Left lung (tissue), 14 donors: ENCODE measurements at places on chromosomes 2 and 18. TPM values are rescaled to one million over a fixed set of nuclear protein-coding genes. Genes with fewer than 3 reads are reported as not detected.

Gene MAP2
- total RNA-seq: 26.2 TPM

Gene CCDC68
- total RNA-seq: 13.8 TPM

Gene GAREM1
- total RNA-seq: 10.9 TPM

Gene MLPH
- 296 TPM for total RNA-seq

- H3K4me3 ChIP-seq: no peak overlapping the region
- H3K4me1 ChIP-seq: no peaks in the 10 kb centered on the region
- no peaks in the 10 kb centered on the region for H3K36me3 ChIP-seq
- no peaks in the 10 kb centered on the region for H3K27me3 ChIP-seq
- DNase-seq: no peak
Measured at GRCh38 chr2:205564346-205565141, 117.8 kb upstream of the NRP2 start.

GRCh38 chr2:213476641-213477040, 192.4 kb downstream of the SPAG16 start:
- H3K36me3 ChIP-seq: no peaks in the 10 kb centered on the region
- H3K27me3 ChIP-seq: no peaks in the 10 kb centered on the region
- DNase-seq: no peak
- H3K27ac ChIP-seq: no peak overlapping the region
